ENCODE measurements at places on chromosomes 5 and 9.

DNA sequence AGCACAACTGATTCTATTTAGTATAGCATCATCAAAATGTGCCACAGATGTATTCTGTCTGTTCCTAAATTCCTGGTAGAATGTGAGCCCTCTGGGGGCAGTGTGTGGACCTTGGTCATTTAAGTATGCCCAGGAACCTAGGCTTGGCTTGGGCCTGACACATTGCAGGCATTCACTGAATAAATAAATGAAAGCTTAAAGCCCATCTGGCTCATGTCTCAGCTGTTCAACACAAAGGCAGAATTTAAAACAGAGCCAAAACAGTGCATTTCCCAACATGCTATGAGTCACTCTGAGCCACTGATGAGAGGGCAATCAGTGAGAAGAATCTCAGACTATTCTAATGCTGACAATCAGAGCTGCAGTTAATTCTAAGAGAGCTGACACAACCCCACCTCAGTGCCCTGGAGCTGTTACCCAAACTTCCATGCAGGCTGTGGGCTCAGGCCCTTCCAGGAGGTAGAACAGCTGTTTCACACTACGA is 8.1 kb downstream of the FAM193B start:
- DNase-seq: no peak

DNA sequence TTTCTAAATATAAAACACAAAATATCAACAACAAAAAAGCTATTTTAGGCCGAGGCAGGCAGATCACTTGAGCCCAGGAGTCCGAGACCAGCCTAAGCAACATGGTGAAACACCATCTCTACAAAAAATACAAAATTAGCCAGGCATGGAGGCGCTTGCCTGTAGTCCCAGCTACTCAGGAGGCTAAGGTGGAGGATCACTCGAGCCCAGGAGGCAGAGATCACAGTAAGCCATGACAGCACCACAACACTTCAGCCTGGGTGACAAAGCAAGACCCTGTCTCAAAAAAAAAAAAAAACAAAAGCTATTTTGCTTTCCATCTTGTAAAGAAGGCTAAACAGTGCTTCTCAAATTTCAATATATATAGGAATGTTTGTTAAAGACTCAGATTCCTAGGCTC is 11.3 kb downstream of the C5orf15 start:
- no peak for DNase-seq

GRCh38 chr9:78253285-78253684 is 17.4 kb downstream of the CEP78 start:
- no peak for DNase-seq

- peak; percentile 50 for DNase-seq
Observed at GRCh38 chr5:23139338-23140171, 286.4 kb upstream of the CDH12 start.

Data from NCI-H2171 treated with DMSO at 0.1 percent for 48 hours (cell line).